AG08396 (cell line): ENCODE measurements at places on chromosomes 1 and 21.

- DNase-seq = peak; percentile 68
Measured at GRCh38 chr1:55064861-55065263, 25.5 kb downstream of the PCSK9 start.

- DNase-seq = no peak
Measured at GRCh38 chr21:45765375-45765774, 121.8 kb downstream of the PCBP3 start.

DNA sequence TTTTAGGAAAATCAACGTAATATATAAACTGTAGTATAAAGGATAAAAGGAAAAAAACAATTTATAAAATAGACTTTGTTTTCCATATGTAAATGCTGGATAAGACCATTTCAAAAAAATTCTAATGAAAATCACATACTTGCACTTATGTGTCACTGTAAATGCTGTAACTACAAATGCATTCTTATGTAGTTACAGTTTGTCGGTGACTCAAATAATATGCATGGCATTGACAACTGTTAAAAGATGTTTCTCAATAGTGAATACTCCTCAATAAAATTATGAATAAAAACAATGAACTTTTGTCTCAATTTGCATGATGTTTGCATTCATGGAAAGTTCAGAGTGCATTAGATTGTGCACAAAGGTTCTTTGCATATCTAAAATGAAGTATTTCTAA is 614.0 kb upstream of the CHRM3 start:
- DNase-seq = no peak

DNA sequence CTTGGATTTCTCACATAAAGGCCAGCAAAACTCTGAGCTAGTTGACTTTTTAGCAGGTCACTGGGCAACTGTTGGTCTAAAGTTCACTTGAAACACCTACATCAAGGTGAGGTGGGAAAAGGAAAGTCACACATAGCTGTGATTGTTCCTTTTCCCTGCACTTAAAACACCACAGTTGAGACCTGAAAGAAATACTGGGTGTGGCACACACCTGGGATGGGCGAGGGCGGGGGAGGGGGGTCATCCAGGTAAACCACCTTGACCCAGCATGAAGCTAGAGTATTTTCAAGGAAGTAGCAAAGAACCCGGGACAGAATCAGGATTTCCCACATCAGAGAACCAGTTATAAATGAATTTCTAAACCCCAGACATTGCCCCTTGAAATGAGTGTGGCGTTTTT is 26.4 kb downstream of the ZNF697 start:
- DNase-seq = no peak

- no peak for DNase-seq
Measured at GRCh38 chr1:160112357-160112756, 3.2 kb upstream of the ATP1A2 start.

DNA sequence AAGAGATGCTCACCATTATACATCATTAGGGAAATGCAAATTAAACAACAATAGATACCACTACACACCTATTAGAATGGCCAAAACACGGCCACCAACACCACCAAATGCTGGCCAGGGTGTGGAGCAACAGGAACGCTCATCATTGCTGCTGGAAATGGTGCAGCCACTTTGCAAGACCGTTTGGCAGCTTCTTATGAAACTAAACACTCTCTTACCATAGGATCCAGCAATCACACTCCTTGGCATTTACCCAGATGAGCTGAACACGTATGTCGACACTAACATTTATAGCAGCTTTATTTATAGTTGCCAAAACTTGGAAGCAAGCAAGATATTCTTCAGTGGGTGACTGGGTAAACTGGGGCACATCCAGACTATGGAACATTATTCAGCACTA is 28.9 kb upstream of the ADARB1 start:
- DNase-seq = no peak

GRCh38 chr21:25561668-25562641 is 45.3 kb downstream of the MRPL39 start:
- peak; percentile 80 for DNase-seq

DNA sequence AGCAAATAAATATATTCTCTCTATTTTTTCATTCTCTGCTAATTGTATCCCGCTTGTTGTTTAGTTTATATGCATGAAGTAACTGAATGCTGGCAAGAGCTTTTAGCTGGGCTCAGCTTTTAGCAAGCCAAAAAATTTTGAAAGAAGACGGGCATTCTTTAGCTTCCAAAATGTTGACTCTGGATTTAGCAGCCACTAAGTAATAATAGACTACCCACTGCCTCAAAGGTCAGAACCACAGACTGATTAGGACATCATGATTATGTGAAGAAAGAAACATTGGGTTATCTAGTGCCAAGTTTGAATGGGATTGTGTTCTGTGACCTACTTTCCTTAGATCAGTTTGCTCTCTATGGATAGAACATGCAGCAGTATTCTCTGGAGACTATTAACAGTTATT is 80.3 kb upstream of the DPH5 start:
- peak; percentile 17 for DNase-seq

GRCh38 chr21:23152130-23152529 is 2153.9 kb downstream of the NCAM2 start:
- DNase-seq = no peak

GRCh38 chr1:204520834-204521709 is 4.9 kb downstream of the MDM4 start:
- peak; percentile 7 for DNase-seq
